ENCODE measurements at places on chromosomes 1 and 21. TPM values are rescaled to one million over a fixed set of nuclear protein-coding genes. Genes with fewer than 3 reads are reported as not detected.
A peak's percentile ranks its signal among the peaks of the same experiment; 100 is the strongest.

- DNase-seq: no peak
These were observed 489.1 kb upstream of the CAMK1G start for GRCh38 chr1:209094384-209094783.

GRCh38 chr1:24309762-24310485, 9.2 kb upstream of the GRHL3 start:
- no peak for DNase-seq

DNA sequence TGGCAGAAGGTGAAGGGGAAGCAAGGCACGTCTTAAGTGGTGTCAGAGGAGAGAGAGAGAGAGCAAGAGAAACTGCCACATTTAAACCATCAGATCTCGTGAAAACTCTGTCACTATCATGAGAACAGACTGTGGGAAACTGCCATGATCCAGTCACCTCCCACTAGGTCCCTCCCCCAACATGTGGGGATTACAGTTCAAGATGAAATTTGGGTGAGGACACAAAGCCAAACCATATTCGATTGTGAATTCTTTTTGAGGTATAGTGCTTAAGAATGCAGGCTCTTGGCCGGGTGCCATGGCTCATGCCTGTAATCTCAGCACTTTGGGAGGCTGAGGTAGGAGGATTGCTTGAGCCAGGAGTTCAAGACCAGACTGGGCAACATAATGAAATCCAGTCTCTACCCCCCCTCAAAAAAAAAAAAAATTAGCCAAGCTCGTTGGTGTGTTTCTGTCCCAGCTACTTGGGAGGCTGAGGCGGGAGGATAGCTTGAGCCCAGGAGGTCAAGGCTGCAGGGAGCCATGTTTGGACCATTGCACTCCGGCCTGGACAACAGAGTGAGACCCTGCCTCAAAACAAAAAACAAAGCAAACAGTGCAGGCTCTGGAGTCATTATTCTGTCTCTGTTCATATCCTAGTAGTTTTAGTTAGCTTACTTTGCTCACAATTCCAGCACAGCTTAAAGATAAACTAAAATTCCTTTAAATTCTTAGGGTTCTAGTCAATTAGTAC, 6.0 kb downstream of the ZCCHC17 start:
- no peak for DNase-seq

Gene FAM72C
- total RNA-seq: 0.24 TPM

- no peak for DNase-seq
These were observed 1.3 kb upstream of the FASLG start for GRCh38 chr1:172657586-172657985.

Gene CFHR4
- not detected for total RNA-seq

- DNase-seq: no peak
These were observed 14.6 kb upstream of the PLA2G2C start for GRCh38 chr1:20200966-20201365.

DNA sequence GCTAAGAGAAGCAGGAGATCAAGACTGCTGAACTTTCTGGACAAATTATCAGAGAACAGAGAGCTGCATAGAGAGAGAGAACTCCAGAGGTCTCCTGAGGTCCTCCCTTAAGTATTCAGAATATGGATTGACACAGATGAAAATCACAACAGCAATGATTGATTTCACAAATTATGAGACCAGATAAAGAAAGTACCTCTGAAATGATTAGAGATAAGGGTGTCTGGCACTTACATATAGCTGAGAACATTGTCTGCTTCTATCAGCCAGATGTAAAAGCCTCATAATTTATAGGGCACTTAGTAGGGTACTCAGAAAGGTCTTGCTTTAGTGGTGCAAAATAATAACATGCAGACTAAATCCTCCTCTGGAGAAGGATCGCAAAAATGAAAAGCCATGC, 1301.8 kb downstream of the BRINP3 start:
- no peak for DNase-seq

GRCh38 chr1:6191968-6192367, 7.4 kb downstream of the RPL22 start:
- no peak for DNase-seq

Gene C1orf53
- 5.4 TPM for total RNA-seq

Gene CELA2B
- not detected for total RNA-seq

Gene LRRIQ3
- 0.87 TPM for total RNA-seq

DNA sequence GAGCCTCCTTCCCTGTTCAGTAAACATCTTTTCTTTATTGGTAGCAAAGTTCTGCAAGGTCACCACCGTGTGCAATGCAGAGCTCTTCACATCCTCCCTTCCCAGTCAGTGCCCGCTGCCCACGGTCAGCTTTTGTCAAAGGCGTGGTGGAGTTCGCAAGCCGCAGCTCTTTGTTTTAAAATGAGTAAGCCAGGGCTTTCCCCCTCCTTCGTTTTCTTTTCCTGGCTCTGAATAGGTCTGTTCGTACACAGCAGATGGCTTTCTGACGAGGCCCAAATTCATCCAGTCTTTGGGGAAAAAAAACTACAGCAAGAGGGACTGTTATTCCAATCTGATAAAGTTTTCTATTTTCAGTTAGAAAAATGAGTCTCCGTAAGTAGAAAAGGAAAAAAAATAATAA, 153.2 kb downstream of the LRIG2 start:
- no peak for DNase-seq

DNA sequence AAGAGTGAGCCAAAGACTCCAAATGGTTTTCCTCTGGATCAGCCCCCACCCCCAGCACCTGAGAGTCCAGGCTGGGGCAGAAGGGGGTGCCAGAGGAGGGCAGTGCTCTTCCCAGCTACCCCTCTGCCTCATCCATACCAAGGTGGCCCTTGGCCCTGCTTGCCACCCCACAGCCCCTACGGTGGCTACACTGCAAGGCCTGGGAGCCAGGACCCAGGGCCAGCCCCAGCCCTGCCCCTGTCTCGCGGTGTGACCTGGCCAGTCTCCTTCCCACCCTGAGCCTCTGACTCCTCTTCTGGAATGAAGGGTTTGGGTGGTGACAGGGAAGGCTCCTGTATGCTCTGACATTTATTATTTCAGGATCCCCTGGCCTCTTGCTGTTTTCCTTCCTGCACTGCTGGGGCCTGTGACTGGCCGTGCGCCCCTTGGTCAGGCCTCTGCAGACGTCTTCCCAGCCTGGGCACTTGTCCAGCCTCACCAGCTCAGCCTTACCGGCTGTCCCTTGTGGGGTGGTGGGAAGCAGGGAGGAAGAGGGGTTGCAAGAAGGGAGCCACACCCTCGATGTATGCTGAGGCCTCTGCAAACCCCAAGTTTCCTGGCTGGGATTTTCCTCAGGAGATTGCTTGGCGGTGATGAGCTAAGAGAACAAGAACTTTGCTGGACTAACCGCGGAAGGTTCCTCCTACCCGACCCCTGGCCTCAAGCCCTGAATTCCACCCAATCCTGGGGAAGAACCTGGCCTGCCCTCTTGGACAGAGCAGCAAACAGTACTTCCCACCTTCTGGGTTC, 13.5 kb downstream of the ASAP3 start:
- peak; percentile 61 for DNase-seq

DNA sequence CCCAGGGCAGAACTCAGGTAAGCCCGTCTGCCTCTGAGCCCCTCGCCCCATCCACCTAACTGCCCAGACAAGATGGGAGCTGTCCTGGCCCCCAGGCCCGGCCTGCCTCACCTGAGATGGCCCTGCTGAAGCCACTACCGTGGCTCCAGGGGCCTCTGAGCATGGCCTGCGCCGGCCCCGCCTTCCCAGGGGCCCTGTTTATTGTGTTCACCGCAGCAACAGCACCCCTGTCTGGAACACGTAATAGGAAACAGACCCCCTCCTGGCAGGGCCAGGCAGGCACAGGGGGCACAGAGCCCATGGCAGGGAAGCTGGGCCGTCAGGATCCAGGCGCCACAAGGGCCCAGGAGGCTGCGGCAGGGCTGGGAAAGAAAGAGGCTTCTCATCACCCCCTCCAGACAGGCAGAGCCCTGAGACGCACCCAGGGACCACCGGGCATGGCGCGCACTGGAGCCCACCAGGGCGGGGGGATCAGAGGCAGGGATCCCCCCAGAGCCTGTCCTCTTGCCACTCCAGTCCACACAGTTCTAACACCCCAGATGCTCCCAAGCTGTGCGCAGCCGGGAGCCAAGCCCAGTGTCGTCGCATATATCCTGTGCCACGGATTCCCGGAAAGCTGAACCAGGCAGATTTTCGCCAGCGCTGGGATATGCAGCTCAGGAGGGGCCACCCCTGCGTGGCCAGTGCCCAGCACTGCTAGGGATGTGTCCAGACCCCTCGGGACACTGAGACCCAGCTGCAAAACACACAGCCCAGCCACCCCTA, 62.6 kb downstream of the ARHGEF16 start:
- no peak for DNase-seq

Gene FCRL2
- total RNA-seq: not detected

DNA sequence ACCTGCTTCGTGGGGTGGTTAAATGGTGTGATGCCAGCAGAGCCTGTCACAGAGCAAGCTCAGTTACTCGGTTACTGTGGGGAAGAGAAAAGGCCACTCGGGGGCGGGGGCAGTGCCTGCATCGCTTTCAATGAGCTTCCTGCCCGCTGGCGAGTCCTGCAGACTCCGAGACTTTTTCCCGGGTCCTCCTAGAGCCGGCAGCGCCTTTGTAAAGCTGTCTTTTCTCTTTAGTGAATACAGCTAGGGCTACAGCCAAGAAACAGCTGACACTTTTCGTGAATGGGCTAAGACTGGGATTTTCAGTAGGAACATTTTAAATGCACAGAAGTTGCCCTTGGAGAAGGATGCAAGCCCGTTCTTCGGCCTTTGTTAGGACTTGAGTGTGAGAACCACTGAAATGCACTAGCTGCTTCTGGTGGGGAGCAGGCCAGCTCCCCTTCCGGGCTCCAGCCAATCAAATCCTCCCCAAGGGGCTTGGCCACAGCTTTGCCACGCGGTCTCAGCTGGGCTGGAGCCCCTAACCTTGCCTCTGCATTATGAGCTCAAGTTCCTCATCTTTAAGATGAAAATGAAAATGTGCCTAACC, 23.4 kb upstream of the EFHD2 start:
- DNase-seq: no peak

GRCh38 chr1:180976191-180976590, 46.5 kb downstream of the STX6 start:
- no peak for DNase-seq

Gene CACNA1S
- not detected for total RNA-seq

DNA sequence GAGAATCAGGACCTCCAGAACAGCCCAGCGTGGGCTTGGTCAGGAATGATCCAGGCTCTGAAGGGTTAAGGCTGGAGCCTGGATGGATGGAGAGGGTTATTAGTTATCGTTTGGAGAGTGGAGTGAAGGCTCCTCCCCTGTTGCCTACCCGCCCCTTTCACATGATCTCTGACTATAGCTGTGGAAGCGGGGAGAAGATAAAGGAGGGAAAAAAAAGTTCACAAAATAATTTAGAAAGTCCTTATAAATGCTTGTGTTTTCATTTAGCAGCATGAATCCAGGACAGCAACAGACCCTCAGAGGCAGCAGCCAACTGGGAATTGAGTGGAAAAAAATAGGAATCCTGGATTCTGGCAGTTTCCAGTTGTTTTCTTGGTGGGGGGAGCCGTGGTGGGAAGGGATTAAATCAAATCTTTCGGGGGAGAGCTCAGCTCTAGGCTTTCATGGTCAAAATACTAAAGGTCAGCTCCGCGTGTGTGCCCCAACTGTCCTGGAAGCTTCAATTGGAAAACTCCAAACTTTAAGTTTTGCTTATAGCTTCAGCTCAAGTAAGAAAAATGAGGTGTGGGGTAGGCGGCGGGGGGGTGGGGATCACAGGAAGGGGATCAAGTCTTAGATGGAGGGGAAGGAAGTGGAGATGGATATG, 595 bp upstream of the DDR2 start:
- DNase-seq: peak; percentile 61

DNA sequence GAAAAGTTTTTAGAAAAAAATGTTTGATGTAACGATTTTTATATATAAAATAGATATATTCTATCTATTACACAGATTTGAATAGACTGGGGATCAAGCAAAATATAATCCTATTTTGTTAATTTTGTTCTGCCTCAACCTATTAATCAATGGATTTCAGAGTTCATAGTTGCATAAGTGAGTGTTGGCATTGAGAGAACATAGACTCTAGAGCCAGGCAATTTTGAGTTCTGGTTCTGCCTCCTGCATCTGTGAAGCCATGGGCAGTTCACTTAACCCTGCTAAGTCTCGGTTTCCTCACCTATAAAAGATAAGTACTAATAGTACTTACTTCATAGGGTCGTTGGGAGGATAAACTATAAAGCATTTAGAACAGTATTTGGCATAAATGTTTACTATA, 13.6 kb upstream of the PKN2 start:
- DNase-seq: no peak

- DNase-seq: no peak
These were observed 343.0 kb downstream of the AMY1C start for GRCh38 chr1:104092698-104093097.

Gene DEPDC1
- 0.11 TPM for total RNA-seq

DNA sequence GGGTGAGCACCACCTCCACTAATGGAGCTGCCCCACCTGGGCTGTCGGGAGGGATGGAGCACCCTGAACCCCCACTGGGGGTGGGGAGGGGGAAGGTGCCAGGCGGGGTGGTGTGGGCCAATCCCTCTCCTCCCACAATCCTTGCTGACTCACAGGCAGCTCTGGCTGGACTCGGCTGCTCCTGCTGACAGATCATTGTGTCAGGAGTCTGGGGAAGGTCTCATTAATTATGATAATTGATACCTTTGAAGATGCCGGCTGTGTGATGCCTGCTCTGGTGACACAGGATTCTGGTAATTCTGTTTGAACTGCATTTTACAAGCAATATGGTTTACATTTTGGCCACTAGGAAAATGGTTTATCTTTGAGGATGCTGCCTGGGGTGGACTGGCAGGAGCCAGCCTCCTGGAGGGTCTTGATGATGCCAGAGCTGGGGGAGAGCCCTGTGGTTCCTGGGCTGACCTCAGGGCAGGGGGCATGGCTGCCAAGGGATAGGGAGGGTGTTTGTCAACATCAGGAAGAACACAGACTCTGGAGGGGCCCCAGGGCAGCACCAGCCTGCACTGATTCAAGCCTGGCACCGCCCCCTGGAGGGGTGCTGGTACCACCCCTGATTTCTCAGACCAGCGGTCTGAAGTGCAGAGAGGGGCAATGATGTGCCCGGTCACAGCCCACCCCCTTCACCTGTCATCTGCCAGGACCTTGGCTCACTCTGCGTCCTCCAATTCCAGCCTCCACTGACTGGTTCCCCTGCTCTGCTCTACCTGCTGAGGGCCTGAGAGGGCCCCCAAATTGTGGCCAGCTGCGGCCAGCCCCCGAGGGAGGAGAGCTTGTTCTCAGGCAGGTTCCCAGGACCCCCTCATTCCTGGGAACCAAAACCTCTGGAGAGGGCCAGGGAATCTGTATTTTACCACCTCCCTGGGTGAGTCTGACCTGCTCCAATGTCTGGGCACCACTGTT, 338.8 kb downstream of the MATN1 start:
- DNase-seq: peak; percentile 3

DNA sequence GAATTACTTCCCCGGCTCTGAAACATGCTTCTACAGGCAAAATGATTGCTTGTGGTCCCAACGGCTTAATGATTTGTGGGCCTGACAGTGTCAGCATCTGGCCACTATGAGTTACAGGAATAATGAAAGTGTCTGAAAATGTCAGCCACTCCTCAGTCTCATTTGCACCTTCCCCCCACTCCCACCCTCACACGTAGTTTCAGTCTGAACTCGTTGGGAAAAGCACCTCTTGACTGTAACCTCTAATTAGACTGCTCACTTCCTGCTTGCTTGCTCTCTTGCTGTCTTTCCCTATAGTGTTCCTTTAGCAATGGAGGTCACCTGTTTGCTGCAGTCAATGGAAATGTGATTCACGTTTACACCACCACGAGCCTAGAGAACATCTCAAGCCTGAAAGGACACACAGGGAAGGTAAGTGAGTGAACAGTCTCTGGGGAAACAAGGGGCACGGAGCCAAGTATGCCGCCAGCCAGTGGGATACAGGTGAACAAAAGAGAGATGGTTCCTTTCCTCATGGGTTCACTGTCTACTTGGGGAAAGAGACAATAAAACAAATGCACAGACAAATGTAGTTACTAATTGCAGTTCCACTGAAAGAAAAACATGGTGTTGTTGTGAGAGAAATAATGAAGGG, 27.1 kb downstream of the CFAP57 start:
- DNase-seq: no peak
